ENCODE measurements at places on chromosomes 6 and 20. TPM values are rescaled to one million over a fixed set of nuclear protein-coding genes. Genes with fewer than 3 reads are reported as not detected.
A peak's percentile ranks its signal among the peaks of the same experiment; 100 is the strongest.

Gene LTV1
- 16.7 TPM for total RNA-seq

Gene TRPC4AP
- 69.5 TPM for total RNA-seq

Gene KIFC1
- 3.2 TPM for total RNA-seq

Gene SLC22A16
- total RNA-seq: 0.15 TPM

Gene SAMD3
- total RNA-seq: 1.2 TPM

Gene TRIM31
- 3.3 TPM for total RNA-seq

Gene RNF144B
- 24.3 TPM for total RNA-seq

GRCh38 chr20:11137688-11138087 is 463.9 kb upstream of the JAG1 start:
- no peak for DNase-seq

DNA sequence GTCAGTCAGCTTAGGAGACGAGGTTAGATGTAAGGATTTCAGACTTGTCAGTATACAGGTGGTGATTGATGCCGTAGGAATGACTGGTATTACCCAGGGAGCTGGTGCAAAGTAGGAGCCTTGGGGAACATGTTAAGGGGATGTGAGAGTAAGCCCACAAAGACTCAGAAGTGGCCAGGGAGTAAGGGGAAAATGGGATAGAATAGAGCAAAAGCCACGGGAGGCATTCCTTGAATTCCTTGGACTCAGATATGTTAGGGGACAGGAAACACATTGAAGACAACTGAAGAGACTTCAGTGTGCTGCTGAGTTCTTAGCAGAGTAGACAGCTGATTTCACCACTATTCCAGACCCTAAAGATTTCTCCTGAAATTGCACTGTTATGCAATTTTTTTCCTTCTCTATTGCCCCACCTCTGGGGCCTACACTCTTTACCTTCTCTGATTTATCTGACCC is 1.2 kb upstream of the ACAT2 start:
- no peak for DNase-seq

DNA sequence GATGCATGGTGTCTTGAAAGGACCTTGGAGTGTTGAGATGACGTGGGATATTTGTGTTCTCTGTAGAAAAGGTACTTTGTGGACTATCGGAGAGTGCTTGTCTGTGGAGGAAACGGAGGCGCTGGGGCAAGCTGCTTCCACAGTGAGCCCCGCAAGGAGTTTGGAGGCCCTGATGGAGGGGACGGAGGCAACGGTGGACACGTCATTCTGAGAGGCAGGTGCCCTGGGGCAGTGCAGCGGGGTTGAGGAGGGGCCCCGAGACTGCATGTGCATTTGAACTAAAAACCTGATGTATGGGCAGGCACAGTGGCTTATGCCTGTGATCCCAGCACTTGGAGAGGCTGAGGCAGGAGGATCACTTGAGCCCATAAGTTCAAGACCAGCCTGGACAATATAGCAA is 12.9 kb downstream of the MTG2 start:
- DNase-seq: no peak

DNA sequence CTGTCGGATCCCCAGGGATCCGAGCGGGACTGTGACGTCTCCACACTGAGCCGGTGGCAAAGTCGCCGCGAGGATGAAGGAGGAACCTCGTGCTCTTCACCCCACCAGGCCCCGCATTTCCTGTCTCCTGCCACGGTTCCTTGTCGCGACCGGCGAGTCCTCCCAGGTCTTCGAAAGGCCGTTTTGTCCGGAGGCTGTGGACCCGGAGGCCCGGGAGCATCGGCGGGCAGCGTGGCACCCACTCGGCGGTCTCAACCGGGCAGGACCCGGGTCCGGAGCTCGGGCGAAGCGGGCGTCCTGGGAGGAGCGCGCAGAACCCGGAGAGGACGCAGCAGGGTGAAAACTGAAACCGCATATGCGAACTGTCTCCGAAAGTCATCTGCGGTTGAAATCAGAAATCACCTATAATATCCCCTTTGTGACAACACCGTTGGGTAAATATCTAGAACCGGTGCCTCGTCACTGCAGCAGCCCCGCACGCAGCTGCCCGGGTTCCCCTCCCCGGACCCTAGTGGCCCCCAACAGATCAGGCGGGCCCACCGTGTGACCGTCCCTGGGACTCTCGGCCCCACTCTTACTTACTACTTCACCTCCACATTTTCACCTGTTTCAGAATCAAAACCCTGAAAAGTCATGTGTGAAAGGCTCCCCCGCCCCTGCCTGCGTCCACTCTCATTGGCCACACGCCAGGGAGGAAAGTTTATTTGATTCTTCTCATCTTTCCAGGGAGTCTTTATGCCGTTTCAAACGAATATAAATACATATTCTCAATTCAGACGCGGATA is 3.1 kb upstream of the ULBP2 start:
- DNase-seq: no peak

DNA sequence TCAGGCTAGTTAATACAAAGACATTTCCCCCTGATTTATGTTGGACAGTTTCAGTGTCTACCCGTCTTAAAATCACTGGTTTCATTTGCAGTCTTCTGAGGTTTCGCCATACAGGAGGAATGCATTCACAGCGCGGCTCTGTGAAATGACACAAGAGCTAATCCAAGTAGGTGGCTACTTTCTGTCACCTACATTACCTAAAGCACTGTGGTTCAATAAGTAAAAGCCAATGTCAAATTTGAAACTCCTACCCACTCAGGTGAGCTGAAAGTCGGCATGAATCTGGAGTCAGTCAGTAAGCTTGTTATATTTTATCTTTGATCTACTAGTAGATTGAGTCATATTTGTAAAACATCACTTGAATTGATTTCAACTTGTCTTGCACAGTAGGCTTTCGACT is 370.8 kb downstream of the LAMA2 start:
- DNase-seq: no peak

- no peak for DNase-seq
These were observed 10.5 kb upstream of the CEP43 start for GRCh38 chr6:166988674-166989201.

GRCh38 chr6:149446791-149447376 is 37.9 kb downstream of the ZC3H12D start:
- no peak for DNase-seq

- DNase-seq: no peak
These were observed 377.3 kb downstream of the TAF4 start for GRCh38 chr20:61688411-61688810.

DNA sequence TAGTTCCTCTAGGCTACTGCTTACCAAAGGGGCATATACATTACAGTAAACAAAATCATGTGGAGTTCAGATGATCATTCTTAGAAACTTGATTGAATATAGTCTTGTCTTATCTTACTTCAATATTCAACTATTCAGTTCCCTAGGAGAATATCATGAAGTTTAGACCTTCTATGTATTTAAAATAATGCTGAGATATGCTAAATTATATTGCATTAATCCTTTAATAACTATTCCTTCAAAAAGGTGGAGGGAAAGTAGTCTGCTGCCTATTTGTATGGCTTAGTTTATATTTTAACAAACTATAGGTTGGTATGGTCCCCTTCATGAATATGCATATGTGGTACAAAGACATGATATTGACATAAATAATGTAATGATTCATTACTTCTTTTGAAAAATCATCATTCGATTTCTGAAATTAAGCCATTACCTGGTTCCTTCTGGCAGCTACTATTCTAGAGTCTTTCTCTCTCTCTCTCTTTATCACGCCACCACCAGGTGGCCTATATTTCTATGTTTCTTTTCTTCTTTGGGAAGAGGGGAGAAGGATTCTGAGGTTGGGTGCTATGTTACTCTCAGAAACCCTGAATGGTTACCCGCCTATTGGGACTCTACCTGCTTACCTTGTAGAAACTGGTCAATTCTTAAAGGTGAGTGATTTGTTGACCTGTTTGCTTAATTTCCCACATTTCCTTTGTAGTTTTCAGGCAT is 855.8 kb downstream of the HACE1 start:
- DNase-seq: no peak

DNA sequence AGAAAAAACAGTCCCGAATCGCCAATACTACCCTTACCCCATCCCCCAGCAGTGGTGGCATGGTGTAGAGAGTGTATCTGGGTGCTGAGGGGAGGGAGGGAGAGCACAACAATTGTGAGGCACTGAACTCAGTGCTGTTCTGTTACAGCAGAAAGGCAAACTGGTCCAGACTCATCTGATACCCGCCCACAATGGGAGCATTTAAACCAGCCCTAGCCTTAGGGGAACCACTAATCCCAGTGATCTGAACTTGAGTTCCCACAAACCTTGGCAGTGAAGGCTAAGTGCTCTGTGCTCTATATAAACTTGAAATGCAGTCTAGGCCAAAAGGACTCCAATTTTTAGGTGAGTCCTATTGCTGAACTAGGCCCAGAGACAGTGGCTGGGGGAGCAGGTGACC is 666.4 kb upstream of the PTCHD4 start:
- DNase-seq: no peak

GRCh38 chr6:14083751-14084150 is 33.8 kb upstream of the CD83 start:
- no peak for DNase-seq

GRCh38 chr6:88619951-88620350 is 343.5 kb downstream of the RNGTT start:
- no peak for DNase-seq

GRCh38 chr6:33962246-33963027 is 158.6 kb upstream of the MLN start:
- DNase-seq: no peak

DNA sequence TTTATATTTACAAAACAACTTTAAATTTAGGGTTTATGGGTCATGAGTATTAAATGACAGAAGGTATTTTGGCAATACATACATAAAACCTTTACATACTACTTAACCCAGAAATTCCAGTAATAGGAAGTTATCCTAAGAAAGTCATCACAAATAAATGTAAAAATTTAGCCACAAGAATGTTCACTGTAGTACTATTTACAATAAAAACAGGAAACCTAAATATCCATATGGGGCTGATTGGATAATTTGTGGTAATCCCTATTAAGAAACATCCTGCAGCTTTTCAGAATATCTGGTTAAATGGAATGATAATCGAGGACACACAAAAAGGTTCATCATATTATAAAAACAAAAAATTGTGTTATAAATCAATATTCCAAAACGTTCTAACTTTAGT is 44.4 kb downstream of the TRAM2 start:
- no peak for DNase-seq

GRCh38 chr6:25218346-25218745 is 60.8 kb upstream of the CARMIL1 start:
- no peak for DNase-seq

DNA sequence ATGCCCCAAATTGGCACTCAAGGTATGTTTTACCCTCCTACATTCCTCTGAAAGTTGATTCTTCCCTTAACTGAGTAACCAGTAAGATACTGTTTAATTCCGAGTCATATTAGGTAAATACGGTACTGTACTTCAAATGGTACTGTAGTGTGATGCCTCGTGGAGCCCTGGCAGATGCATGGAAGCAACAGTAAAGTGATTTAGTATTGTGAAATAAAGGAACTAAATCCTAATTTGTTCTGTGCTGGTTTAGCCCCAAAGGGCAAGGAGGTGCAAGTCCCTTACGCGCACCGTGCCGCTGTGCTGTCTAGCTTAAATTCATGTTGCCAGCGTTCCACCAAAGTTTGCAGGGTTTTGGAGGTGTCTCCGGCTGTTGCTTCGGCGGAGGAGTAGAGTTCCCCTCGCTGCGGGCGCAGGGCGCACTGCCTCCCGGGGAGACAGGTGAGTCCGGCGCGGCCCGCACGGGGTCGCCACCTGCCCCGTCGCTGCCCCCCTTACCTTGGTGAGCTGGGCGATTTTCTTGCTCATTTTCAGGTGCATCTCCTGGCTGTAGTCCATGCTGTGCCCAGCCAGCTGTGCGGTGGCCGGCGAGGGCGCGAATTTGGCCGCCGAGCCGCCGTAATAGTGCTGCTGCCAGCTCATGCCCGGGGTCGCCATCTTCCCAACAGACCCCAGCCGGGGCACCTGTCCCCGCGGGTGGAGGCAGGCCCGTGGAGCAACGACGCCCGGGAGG is 655 bp downstream of the FAM184A start:
- DNase-seq: peak; percentile 57

DNA sequence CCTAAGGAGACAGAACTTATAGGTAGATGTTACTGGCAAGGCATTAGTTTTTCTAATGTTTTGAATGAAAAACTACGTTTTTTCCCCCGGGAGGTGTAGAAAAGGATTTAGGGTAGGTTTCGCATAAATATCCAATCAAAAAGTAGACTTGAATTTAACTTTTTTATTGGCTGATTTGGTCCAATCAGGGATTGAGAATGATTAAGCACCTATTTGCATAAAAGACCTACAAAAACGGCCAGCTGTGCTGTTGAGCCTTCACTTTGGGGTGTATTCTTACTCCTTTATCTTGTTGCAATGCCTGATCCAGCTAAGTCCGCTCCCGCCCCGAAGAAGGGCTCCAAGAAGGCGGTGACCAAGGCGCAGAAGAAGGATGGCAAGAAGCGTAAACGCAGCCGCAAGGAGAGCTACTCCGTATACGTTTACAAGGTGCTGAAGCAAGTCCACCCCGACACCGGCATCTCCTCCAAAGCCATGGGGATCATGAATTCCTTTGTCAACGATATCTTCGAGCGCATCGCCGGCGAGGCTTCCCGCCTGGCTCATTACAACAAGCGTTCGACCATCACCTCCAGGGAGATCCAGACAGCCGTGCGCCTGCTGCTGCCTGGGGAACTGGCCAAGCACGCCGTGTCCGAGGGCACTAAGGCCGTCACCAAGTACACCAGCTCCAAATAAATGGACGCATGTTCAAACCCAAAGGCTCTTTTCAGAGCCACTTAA is 113.5 kb upstream of the BTN3A2 start:
- DNase-seq: peak; percentile 69

DNA sequence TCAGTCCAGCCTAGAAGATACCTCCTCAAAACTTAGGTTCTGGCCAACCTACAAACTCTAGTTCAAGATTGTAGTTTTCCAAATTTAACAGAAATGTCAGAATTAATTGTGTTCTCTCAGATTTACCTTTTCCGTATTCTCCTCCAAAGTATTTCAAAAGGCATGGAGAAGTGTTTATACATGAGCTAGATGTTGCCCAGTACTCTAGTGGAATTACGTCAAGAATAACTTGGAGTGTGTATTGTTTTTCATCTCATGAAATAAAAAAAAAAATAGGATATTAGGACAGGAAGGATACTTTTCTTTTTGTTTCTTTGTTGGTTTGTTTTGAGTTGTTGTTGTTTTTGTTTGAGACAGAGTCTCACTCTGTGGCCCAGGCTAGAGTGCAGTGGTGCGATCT is 32.3 kb upstream of the MARCKS start:
- DNase-seq: no peak

DNA sequence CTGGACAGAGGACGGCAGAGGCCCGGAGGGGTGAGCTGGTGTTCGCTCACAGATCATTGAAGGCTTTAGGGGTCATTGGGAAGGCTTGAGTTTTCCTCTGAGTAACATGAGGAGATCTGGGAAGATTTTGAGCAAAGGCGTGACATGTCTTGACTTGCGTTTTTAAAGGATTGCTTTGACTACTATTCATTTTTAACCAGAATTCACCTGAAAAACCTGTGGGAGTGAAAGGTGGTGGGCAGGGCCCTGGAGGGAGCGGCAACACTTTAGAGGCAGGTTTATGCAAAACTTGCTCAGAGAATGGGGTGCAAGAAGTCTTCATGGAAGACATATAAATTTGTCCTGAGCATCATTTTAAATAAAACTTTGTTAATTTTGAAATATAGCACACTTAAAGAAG is 72.2 kb upstream of the EEF1E1 start:
- DNase-seq: no peak

GRCh38 chr20:51860111-51860882 is 58.0 kb upstream of the SALL4 start:
- no peak for DNase-seq

Measured in breast epithelium (tissue), 4 donors.